ENCODE measurements at places on chromosomes 7 and 10. TPM values are rescaled to one million over a fixed set of nuclear protein-coding genes. Genes with fewer than 3 reads are reported as not detected.

DNA sequence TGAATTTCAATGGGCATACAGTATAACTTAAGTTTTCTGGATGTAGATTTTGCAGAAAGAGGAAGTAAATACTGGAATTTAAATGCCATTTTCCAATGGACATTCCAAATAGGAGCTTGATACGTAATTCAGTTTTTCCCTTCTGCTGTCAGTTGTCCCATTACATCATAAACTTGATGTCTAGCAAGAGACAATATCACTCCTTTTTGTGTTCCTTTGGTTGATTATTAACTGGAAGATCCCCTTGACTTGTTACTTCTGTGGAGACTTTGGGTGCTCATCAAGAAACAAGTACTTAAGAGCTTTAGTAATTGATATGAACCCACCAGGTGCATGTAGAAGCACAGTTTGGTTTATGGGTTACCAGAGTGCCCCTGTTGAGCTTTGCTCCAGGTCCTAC, 116.1 kb downstream of the ST7 start:
- DNase-seq: no peak

GRCh38 chr7:149293946-149294633, 32.1 kb downstream of the ZNF783 start:
- no peak for DNase-seq

PSMG3 gene
- 17.8 TPM for total RNA-seq

DNA sequence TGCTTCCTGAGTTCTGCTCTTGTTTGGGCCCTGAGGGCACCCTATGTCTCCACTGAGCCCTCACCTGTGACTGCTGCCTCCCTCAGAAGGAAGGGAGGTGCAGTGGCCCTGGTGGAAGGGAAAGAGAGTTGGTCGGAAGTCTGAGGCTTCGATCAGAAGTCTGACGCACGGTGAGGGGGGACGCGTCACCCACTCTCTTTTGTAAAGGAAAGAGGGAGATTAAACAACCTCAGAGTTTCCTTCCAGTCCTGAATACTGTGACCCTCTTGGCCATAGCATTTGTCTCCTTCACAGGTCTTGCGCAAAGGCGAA, 31.4 kb upstream of the TRIM8 start:
- no peak for DNase-seq

MDH2 gene
- total RNA-seq: 128 TPM

DNA sequence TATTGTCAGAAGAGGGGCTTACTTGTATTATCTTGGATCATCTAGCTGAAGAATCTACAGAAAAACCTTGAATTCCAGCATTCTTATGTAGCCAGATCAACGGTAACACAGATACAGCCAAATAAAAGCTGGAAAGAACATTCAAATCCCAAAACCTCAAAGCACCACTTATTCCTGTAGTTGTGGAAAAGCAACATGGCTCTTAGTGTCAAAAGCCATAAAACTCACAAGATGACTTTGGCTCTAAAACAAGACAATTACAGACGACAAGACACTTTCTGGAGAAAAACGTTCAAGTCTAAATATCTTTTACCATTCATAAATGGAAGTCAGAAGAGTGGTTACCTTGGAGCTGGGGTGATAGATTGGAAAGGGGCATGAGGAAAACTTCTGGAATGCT, 173.0 kb downstream of the HERPUD2 start:
- DNase-seq: no peak

CNTNAP2 gene
- 1.3 TPM for total RNA-seq

SKIDA1 gene
- total RNA-seq: 0.58 TPM

NME8 gene
- total RNA-seq: 0.45 TPM

Data from mesenteric fat pad (tissue), 1 donor.